ENCODE measurements at places on chromosomes 6 and 20. TPM values are rescaled to one million over a fixed set of nuclear protein-coding genes. Genes with fewer than 3 reads are reported as not detected.

COL21A1 gene
- total RNA-seq, result 7.1 TPM

PCSK2 gene
- total RNA-seq, result not detected

DEFB125 gene
- not detected for total RNA-seq

HUS1B gene
- total RNA-seq, result not detected

C2 gene
- total RNA-seq, result 1.5 TPM

GRCh38 chr20:52731093-52731492 is 241.1 kb upstream of the TSHZ2 start:
- no peak overlapping the region for H3K4me3 ChIP-seq
- no peaks in the 10 kb centered on the region for H3K36me3 ChIP-seq
- H3K27me3 ChIP-seq, result no peaks in the 10 kb centered on the region
- no peaks in the 10 kb centered on the region for H3K4me1 ChIP-seq
- no peak for DNase-seq
- no peak overlapping the region for H3K27ac ChIP-seq

GRCh38 chr20:56634735-56635385 is 5.8 kb downstream of the TFAP2C start:
- peaks cover 58% of the 10 kb centered on the region for H3K27me3 ChIP-seq
- H3K4me1 ChIP-seq, result no peaks in the 10 kb centered on the region

GRCh38 chr20:47971058-47971791 is 185.9 kb upstream of the SULF2 start:
- no peaks in the 10 kb centered on the region for H3K27me3 ChIP-seq
- no peaks in the 10 kb centered on the region for H3K36me3 ChIP-seq
- H3K4me3 ChIP-seq, result no peak overlapping the region
- H3K27ac ChIP-seq, result no peak overlapping the region

DNA sequence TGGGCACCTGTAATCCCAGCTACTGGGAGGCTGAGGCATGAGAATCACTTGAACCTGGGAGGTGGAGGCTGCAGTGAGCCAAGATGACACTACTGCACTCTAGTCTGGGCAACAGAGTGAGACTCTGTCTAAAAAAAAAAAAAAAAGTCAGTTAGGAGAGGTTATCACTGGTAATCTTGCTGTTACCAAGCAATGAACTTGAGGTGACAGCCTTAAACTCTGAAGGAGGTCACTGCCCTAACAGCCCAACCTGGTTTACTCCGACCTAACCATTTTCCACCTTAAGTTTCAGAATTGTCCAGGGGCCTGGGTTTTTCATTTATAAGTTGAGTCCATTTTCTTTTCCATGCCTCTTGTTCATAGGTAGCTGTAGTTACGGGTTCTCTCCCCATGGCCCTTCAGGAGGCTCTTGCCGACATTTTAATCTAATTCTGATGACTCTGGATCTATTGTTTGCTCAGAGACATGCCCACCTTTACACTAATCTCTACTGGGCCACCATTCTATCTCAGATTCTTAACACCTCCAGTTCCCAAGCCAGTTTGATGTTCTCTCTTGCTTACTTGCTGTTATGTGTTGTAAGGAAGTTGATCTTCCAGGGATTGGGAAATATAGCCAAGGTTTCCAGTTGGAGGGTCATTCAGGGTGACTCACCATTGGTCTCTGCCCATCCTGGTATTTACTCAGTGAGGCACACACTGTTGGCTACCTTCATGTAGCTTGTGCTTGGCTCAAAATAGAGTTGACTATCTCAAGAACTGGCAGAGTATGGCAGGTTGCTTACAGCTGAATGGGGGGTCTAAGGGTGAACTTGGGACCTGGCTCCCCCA is 29.1 kb downstream of the SHLD1 start:
- peaks cover 2% of the 10 kb centered on the region for H3K36me3 ChIP-seq
- H3K4me3 ChIP-seq, result no peak overlapping the region
- DNase-seq, result no peak
- H3K4me1 ChIP-seq, result peaks cover 19% of the 10 kb centered on the region
- H3K27ac ChIP-seq, result peak overlapping the region; percentile 78

- no peaks in the 10 kb centered on the region for H3K27me3 ChIP-seq
- DNase-seq, result no peak
- no peak overlapping the region for H3K4me3 ChIP-seq
- no peaks in the 10 kb centered on the region for H3K4me1 ChIP-seq
- peaks cover 92% of the 10 kb centered on the region for H3K36me3 ChIP-seq
- H3K27ac ChIP-seq, result no peak overlapping the region
These were observed 27.3 kb downstream of the CDK5RAP1 start for GRCh38 chr20:33373735-33374605.

- H3K4me3 ChIP-seq, result peak overlapping the region; percentile 64
- no peak for DNase-seq
- no peaks in the 10 kb centered on the region for H3K27me3 ChIP-seq
- H3K27ac ChIP-seq, result no peak overlapping the region
- H3K4me1 ChIP-seq, result no peaks in the 10 kb centered on the region
These were observed 1.8 kb downstream of the CDH4 start for GRCh38 chr20:61253640-61254511.

GRCh38 chr20:21238818-21239536 is 64.2 kb upstream of the XRN2 start:
- H3K4me1 ChIP-seq, result no peaks in the 10 kb centered on the region
- H3K4me3 ChIP-seq, result no peak overlapping the region
- H3K27ac ChIP-seq, result no peak overlapping the region
- no peaks in the 10 kb centered on the region for H3K36me3 ChIP-seq
- H3K27me3 ChIP-seq, result no peaks in the 10 kb centered on the region
- no peak for DNase-seq

DNA sequence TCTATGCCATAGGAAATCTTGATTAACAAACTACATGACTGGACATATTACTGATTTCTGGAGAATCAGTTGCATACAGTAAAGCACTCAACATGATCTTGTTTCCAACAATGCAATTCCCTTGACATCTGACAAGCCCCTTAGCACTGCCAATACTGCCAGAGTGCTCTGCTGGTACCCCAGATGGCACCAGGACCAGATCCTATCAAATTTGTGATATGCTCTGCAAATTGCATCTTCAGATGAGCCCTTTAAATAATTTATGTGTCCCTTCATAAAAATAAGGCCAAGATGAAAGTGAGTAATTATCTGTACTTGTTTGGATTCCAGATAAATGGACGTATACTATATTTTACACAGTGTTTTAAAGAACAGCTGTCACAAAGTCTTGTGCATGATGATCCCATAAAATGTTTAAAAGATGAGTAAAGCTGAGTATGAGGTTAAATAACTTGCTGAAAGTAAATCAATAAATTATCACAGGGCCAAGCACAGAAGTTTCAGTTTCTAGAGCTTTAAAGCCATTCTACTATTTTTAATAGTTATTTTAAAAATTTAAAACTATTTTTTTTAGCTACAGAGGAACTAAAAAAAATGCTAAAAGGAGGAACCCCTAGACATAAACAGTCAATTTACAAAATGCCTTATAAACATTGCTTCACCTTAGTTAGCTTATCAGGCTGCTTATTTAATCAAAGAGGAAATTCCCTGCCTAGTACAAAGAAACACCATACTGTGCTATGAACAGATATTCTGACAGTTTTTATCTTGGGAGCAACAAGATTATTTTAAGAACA is 42.1 kb downstream of the NUDT3 start:
- H3K4me3 ChIP-seq, result no peak overlapping the region
- peaks cover 42% of the 10 kb centered on the region for H3K4me1 ChIP-seq
- peak overlapping the region; percentile 38 for H3K27ac ChIP-seq
- DNase-seq, result no peak
- no peaks in the 10 kb centered on the region for H3K36me3 ChIP-seq

GRCh38 chr6:162373192-162373591 is 354.4 kb downstream of the PRKN start:
- H3K4me3 ChIP-seq, result no peak overlapping the region
- no peak overlapping the region for H3K27ac ChIP-seq
- no peaks in the 10 kb centered on the region for H3K36me3 ChIP-seq
- no peaks in the 10 kb centered on the region for H3K27me3 ChIP-seq

DNA sequence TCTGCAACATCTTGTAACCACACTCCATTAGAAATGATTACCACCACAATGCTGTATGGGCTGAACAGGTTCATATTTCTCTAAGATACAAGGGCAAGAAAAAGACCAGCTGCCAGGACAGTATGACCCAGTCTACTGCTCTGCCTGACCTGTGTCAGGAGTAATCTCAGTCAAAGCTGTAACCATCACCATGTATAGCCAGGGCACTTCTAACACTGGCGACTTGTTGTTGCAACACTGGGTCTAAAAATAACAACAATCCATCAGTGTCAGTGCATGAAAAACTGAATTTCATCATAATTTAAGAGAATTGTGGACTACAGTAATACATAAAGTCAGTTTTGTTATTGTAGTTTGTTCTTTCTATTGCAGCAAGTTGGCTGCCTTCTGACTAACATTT is 738.6 kb upstream of the ADGRB3 start:
- no peak for DNase-seq
- H3K36me3 ChIP-seq, result no peaks in the 10 kb centered on the region
- no peaks in the 10 kb centered on the region for H3K4me1 ChIP-seq
- no peak overlapping the region for H3K27ac ChIP-seq

GRCh38 chr6:125749865-125750691 is 646 bp downstream of the HEY2 start:
- no peaks in the 10 kb centered on the region for H3K27me3 ChIP-seq
- H3K4me3 ChIP-seq, result peak overlapping the region; percentile 89
- peak; percentile 24 for DNase-seq

- H3K36me3 ChIP-seq, result no peaks in the 10 kb centered on the region
- DNase-seq, result no peak
- no peaks in the 10 kb centered on the region for H3K27me3 ChIP-seq
- peak overlapping the region; percentile 16 for H3K27ac ChIP-seq
- no peak overlapping the region for H3K4me3 ChIP-seq
These were observed 16.5 kb upstream of the NNAT start for GRCh38 chr20:37504404-37505096.

DNA sequence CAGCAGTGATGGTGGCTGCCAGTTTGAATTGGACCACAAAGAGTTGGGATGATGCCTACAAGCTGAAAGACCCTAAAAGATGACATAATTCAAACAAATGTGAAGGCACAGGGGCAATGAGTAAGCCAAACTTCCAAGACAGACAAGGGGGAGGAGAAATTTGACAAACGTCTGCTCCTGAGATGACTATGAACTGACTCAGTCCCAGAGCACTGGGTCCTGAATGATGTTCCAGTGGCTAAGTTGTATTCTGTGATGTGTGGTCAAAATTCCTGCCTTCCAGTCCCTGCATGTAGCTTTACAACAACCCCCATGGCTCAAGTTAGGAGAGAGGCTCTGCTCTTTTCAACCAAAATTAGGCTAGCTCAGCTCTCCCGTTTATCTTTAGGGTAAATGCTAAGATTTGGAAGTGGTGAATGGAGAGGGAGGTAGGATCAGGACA is 86.1 kb upstream of the SIRPA start:
- no peak overlapping the region for H3K4me3 ChIP-seq
- no peaks in the 10 kb centered on the region for H3K36me3 ChIP-seq
- H3K4me1 ChIP-seq, result peaks cover 22% of the 10 kb centered on the region
- no peak overlapping the region for H3K27ac ChIP-seq

DNA sequence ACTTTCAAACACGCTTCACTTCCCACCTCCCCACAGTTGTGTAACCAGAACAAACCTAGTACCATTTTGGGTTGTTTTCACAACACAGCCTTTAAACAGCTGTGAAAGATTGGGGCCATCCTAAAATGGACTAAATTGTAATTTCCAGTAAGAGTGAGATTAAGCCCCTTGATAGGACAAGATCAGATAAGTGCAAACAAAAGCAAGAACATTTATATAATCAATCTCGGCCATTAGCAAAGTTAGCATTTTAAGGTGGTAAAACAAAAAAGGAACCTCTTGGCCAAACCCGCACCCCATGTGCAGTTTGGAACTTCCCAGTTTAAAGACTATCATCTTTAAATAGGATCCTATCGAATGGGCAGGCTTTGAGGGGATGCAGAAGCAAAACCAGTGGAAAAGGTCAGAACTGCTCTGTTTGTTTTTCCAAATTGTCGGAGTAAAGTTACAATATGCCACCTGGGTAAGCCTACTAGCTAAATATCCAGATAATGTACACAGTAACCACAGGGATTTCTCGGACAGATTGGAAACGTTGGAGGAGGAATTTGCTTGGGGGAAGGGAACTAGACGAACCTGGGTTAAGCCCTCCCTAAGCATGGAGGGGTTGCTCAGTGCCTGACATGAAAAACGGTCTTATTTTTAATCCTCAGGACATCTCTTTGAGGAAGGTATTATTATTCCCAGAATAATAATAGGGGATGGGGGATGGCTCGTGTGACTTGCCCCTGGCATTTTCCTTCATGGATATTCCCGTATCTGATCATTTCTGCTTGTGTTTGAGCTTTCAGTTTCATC is 159.8 kb upstream of the SALL4 start:
- H3K27ac ChIP-seq, result no peak overlapping the region
- no peak for DNase-seq
- no peaks in the 10 kb centered on the region for H3K4me1 ChIP-seq
- no peak overlapping the region for H3K4me3 ChIP-seq

GRCh38 chr20:3203315-3204123 is 963 bp downstream of the DDRGK1 start:
- no peaks in the 10 kb centered on the region for H3K36me3 ChIP-seq
- DNase-seq, result no peak
- H3K4me3 ChIP-seq, result peak overlapping the region; percentile 94

DNA sequence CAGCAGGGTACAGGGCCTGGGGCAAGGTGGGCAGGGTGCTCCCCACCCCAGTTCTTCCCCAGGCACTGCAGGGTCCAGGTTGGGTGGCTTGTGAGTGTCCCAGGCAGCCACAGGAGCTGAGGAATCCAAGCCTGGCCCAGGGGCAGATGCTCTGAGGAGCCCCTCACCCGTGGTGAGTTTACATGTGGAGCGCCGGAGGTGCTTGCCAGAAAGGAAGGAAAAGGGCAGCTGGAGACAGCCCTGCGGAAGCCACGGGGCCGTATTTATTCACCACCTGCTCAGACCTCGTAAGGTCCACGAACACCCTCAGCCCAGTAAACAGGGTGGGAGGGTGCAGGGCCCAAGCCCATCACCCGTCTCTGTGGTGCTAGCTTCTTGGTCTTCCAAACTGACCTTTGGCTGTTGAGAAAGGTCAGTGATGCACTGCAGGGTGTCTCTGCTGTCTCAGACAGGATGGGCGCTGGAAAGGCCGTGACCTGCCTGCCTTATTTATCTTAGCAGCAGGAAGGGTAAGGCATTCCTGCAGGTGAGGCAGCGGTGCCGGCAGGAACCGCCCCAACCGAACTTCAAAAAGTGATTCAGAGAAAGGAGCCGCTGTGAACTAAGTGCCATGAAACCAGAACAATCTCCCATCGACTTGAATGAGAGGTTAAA is 4.0 kb upstream of the FRMD1 start:
- H3K4me3 ChIP-seq, result no peak overlapping the region
- peaks cover 8% of the 10 kb centered on the region for H3K4me1 ChIP-seq
- no peak overlapping the region for H3K27ac ChIP-seq
- no peaks in the 10 kb centered on the region for H3K36me3 ChIP-seq

Data from psoas muscle (tissue), 8 donors.